Colonic mucosa (tissue), 4 donors: ENCODE measurements at places on chromosomes 7 and 10. TPM values are rescaled to one million over a fixed set of nuclear protein-coding genes. Genes with fewer than 3 reads are reported as not detected.

Gene SPACDR
- 0.74 TPM for total RNA-seq

Gene LIPK
- not detected for total RNA-seq

Gene AKR1C4
- not detected for total RNA-seq

Gene OGDHL
- total RNA-seq = 0.79 TPM

Gene ENTPD7
- 22.6 TPM for total RNA-seq
